Activated T-helper 17 cell treated with anti-CD3 and anti-CD28 coated beads, Interleukin-2, amount 50 U/mL, for 72 hours (primary cell): ENCODE measurements at places on chromosomes 2 and 18. TPM values are rescaled to one million over a fixed set of nuclear protein-coding genes. Genes with fewer than 3 reads are reported as not detected.

The ABCG8 gene
- not detected for total RNA-seq

The SLC8A1 gene
- 0.45 TPM for total RNA-seq

The IL36RN gene
- total RNA-seq: not detected

The AKAIN1 gene
- not detected for total RNA-seq

DNA sequence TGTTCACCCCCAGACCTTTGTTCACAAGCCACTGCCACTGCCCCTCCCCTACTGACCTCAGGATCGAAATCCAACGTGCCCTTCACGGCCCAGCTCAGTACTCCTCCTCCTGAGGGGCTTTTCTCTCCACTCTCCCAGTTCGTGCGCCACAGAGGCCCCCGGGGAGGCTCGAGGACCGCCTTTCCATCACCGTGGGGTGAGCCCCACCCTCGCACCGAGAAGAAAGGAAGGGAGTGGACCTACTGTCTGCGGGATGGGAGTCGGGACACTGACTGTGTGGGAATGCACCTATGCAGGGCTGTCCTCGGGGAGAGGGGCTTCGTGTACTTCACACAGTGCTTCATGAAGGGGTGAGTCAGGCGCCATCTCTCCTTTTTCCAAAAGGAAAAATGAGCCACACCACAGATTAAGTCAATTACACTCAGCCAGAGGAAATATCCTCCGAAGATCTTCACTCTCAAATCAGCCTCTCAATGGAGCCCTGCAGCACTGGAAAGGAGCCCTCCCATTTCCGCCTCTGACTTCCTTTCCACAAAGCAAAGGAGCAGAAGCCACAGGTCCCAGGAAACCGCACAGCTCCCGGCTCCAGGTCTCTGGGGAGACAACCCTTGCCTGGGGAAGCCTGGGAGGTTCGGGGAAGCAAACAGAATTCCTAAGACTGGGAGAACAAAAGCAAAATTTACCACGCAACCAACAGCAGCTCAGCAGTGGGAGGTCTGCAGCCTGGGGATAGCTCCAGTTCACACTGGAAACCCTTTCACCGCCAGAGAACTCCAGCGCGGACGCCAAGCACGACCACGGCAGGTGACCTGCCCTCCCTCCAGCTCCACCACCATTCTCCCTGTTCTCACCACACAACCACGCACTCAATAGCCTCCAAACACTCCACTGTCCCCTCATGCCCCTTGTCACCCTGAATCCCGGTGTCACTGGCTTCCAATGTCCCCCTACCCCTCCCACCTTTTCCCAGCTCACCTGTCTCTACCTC, 21.6 kb downstream of the ADCY3 start:
- no peak for ATAC-seq

DNA sequence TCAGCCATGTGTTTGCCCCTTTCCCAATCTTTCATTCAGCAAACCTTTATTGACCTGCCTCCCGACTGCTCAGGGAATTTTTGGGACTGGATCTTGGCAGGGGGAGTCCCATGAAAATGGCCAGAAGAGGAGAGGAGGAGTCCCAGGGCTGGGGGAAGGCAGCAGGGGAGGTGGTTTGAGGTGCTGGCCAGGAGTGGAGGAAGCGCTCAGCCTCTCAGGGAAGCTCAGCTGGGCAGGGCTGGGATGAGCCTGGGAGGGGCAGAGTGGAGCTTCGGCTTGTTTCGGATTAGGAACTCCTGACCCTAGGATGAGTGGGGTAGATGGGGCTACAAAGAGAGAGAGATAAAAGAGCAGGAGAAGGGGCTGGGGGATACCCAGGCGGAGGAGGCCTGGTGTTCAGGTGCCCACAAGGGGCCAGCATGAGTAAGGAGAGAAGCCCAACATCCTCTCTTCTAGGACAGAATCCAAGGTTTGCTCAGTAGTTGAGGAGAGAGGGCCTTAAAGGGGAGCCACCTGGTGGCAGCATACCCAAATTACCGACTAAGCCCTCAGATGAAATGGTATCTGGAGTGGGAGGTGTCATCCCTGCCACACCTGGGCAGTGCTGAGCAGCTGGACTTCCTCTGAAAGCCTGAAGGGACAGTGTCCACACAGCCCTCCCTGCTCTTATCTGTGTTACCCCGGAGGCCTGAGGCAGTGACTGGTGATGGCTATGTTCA, 91.1 kb downstream of the INHBB start:
- ATAC-seq: peak; percentile 31

DNA sequence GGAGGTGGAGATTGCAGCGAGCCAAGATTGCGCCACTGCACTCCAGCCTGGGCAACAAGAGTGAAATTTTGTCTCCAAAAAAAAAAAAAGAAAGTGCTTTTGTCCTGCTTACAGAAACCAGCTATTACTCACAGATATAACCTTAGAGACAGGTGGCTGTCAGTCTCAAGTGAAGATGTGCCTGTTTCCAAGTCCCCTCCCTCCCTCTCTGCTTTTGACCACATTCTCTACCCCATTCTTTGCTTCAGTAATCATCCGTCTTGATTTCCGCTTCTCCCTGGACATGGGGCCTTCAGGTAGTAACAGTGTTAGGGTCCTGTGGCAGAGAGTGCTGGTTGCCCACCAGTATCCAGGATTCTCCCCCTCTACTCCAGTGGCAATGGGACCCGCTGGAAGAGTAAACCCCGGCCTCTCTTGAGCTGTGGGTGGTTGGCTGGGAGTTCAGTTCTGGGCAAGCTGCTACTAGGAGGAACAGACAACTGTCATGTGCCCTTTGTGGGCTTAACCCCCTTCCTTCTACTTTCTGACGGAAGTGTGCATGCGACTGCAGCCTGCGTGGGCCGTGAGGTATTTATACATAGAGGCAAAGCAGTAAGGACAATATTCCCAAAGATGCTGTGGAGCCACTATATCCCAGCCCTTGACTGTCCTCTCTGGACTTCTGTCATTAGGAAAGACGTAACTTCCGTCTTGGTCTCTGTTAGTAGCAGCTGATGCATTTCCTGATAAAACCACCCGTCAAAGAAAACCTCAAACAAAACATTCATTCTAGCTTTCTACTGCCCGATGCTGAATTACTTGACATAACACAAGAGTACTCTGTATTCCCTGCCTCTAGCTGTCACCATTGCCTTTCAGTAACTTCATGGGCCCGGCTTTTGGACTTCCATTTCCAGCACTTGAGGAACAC, 17.8 kb downstream of the PDCL3 start:
- ATAC-seq: peak; percentile 90

- no peak for ATAC-seq
Observed at GRCh38 chr18:8215741-8216140, 393.5 kb upstream of the RAB12 start.

DNA sequence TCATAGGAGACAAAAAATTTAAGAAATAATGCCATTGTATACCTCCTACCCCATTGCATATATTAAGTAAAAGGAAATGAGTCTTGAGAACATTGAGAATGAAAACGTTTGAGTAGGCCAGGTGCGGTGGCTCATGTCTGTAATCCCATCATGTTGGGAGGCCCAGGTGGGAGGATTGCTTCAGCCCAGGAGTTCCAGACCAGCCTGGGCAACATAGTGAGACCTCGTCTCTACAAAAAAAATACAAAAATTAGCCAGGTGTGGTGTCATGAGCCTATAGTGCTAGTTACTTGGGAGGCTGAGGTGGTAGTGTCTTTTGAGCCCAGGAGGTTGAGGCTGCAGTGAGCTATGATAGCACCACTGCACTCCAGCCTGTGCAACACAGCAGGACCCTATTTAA, 107.7 kb upstream of the MGAT5 start:
- no peak for ATAC-seq
